Foreskin keratinocyte (primary cell): ENCODE measurements at places on chromosomes 12 and 14.

GRCh38 chr12:117072736-117073490 lies 26.3 kb downstream of the TESC start:
- no peak for DNase-seq

DNA sequence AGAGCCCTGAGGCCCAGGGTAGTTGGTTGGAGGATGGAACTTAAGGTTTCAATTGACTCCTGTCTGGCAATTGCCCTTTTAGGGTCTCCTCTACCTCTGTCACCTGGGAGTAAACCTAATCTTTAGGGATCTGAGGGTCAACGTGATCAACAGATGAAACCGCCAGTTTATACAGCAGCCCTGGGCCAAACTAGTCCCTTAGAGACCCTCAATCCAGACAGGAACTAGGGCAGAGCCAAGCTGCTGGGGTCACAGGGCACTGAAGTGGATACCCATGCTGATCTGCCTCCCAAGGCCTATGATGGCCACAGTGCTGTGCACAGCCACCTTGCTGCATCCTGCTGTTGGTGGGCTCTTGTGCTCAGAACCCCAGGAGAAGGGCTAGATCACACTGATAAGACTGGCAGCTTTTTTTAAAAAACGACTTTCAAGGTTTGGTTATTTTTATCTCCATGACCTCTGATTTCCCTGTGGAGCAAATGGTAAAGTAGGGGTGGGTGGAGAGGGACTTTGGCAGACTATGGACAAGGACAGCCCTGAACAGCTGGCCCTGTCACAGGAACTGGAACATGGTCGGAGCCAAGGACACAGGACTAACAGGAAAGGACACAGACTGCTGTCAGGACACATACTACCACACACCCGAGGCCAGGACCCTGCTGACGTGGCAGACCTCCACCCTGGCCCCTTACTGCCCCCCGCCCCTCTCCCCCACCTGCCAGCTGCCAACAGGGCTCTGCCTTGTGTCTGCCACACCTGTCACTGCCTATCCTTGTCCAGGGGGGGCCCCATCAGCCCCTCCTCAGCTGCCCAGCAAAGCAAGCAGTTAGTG lies 474 bp downstream of the FITM1 start:
- DNase-seq = no peak

DNA sequence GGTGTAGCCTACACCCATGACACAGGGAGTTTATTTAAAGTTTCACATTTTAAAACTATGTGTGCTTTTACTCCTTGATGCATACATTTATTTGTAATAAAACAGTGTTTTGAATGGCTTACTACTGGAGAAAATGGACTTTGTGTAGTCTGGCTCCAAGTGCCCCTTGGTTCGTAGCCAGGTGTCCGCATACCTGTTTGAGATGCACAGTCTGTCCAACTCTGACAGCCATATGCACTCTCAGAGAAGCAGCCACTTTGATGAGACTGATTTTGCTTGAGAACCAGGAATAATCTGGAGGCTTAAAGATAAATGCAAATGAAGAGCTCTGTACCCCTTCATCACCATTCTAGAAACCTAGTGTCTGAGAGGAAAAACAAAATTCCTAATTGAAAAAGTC lies 24.0 kb downstream of the RTN1 start:
- no peak for DNase-seq

GRCh38 chr14:94486883-94487282 lies 10.9 kb upstream of the SERPINA9 start:
- DNase-seq = no peak

GRCh38 chr12:1373901-1374735 lies 220.3 kb downstream of the FBXL14 start:
- no peak for DNase-seq

- DNase-seq = no peak
Observed at GRCh38 chr12:94285943-94286582, 137.7 kb downstream of the PLXNC1 start.

GRCh38 chr12:95203487-95204030 lies 13.7 kb downstream of the FGD6 start:
- no peak for DNase-seq
